GM13976 (cell line): ENCODE measurements at places on chromosomes 12 and 14.
A peak's percentile ranks its signal among the peaks of the same experiment; 100 is the strongest.

DNA sequence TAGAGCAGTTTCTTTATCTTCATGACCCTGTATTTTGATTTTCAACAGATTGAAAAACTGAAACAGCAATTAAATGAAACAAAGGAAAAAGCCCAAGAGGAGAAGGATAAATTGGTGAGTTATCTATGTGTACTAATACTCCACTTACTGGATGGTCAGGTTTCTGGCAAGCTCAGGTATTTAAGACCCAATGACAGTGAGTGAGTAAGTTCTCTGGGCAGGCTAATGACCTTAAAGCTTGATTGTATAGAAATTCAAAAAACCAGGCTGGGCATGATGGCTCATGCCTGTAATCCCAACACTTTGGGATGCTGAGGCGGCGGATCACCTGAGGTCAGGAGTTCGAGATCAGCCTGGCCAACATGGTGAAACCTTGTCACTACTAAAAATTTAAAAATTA is 10.0 kb downstream of the BBOF1 start:
- DNase-seq = no peak

GRCh38 chr14:94926176-94926575 is 156.3 kb upstream of the GSC start:
- DNase-seq = no peak

DNA sequence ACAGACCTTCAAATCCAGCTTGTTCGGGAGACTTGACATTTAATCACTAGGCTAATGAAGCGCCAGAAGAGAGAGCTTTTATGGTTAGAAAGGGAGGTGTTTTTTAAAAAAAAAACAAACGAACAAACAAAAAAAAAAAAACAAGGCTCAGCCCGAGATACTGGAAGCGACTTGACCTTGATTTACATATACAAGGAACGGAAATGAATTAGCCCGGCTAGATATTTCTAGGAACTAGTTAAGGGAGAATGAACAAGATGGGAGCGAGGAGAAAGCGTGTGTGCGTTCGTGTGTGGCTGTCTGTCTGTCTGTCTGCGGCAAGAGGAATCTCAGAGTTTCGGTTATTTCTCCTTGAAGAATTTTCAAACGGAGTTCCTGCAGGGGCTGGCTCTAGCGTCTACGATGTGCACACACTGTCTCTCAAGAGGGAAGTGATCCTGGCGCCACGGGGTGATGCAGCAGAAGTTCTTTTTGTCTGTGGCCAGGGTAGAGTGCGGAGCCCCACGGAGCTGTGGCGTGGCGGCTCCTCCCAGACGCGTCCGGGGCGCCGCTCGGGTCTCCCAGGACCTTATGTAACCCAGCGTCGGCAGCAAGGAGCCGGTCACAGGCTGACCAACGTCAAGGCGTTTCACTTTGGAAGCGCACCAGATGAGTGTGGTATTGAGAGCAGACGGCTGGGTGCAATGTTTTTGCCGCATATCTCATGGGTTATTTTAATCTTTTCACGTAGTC is 18.8 kb downstream of the SOCS2 start:
- DNase-seq = peak; percentile 66

GRCh38 chr12:132276827-132277373 is 52.5 kb downstream of the GALNT9 start:
- DNase-seq = no peak

GRCh38 chr14:69625299-69626131 is 14.1 kb downstream of the SUSD6 start:
- peak; percentile 63 for DNase-seq

DNA sequence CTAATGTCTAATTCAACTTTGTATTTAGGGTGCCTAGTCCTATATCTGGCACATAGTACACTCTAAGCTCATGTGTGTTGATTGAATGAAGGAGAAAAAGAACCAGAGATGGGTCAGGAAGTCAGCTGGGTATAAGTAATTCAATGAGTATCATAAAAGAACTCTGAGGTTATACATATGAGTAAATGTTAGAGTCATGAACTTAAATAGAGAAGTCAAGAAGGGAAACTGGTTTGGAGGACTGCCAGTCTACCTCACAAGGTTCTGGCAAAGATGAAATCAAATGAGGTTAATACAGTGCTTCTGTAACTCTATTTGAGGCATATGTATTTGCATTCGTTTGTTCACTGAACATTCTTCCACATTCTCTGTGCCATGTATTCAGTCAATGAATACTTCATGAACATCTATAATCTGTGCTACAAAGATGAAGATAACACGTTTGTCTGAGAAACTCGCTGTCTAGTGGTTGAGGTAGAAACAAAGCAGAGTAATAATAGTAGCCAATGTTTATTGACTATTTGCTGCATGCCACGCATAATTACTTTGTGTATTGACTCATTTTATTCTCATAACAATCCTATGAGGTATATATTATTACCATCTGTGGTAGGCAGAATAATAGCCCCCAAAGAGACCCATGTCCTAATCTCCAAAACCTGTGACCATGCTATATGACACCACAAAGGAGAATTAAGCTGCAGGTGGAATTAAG is 88.9 kb downstream of the PTGER2 start:
- no peak for DNase-seq

DNA sequence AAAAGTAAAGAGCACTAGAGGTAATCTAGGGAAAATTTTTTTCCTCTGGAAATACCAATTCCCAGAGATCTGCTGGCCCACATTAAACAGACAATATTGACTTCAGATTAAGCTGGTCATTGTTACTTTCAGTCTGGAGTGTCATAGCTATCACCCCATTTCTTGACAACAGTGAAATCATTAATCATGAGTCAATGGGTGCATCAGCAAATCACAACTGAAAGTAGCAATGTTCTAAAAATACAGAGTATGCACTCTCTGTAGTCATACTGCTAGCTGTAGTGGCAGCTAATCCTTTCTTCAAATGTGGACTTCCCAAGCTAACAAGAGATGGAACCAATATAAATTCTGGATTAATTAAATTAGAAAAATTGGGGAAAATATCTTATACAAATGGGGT is 129.9 kb downstream of the CPNE8 start:
- peak; percentile 29 for DNase-seq

GRCh38 chr14:58270628-58271027 is 26.0 kb downstream of the PSMA3 start:
- DNase-seq = no peak

DNA sequence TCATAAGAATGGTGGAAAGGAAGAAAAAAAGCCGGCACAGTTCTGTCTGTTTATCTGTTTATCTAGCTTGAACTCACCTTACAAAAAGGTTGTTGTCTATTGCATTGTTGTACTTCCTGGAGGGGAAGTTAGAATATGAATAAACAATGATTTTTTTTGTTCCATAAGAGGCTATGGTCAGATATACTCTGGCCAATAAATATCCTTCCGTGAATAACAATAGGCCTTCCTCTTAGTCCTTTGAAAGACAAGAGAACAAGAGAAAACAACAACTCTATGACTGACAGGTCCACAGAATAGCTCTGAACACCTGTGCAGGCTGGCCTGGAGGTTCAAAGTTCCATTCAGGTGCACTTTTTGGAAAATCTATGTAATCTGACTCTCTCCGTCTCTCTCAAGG is 192.8 kb upstream of the KRR1 start:
- DNase-seq = no peak

DNA sequence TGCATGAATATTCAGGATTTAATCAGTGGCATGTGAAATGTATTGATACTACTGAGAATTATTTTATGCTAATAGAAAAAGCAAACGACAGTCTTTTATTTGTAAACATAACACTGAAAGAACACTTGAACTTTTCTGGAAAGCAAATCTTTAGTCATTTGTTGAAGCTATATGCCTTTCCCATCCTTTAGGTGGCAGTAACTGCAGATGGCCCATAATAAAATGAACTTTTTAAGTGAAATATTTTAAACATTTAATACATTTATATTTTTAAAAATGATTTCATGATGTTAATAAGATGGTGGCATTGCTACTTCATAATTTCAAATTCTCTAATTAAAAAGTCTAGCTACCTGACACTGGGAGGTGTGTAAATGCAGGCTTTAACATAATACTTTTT is 13.9 kb upstream of the KRR1 start:
- no peak for DNase-seq

GRCh38 chr12:31797230-31797872 is 68.5 kb upstream of the AMN1 start:
- DNase-seq = no peak

- no peak for DNase-seq
Observed at GRCh38 chr14:64828071-64828470, 51.6 kb downstream of the SPTB start.

DNA sequence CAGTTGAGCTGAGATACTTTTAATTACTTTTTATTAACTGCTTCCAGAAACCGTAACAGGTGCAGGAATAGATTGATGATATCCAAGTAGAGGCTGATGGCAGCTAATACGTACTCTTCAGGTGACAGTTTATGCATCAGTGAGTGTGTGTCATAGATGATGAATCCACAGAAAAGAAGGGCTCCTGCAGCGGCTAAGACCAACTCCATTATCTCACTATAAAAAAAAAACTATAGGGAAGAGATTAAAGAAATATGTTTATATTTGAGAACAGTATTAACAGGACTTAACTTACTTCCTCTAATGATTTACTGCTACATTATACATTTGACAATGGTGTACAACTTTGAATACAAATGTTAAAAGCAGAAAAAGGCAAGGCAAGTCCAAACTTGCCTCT is 7.4 kb upstream of the LLPH start:
- no peak for DNase-seq

- no peak for DNase-seq
Observed at GRCh38 chr12:26100666-26101349, 24.0 kb downstream of the BHLHE41 start.

DNA sequence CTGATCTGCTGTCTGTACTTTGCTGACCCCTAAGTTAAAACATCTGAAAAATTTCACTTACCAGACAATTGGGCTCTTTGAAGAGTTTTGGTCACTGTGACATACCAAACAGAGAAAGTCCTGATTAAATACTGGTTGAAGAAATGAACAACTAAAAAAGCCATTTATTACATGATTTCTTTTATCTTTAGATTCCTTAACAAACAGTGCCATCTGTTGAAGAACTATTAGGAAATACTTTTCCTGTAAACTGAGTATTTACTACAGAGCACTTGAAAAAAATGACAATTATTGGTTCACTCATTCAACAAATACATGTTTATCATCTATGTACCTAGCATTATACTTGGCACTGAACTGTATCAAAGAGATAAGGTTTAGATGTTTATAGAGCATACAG is 6.5 kb upstream of the WASHC4 start:
- DNase-seq = no peak

DNA sequence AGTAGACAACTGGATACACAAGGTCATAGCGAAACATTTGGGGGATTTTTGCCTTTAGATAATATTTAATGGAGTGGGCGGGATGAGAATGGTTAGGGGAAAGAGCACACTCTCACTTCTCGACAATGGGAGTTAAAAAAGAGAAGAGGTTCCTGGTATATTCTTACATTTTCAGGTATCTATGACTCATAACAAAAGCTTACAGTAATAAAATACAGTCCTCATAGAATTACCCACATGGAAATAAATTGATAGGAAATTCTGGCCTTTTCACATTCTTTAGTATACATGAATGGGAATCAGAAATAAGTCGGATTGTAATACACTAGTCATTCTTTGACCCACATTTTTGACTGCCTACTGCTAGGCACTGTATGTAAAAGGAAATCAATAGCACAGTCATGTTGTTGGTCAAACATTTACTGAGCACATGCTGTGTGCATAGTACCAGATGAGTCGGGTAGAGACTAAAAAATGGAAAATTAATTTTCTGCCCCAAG is 8.2 kb upstream of the CRADD start:
- peak; percentile 27 for DNase-seq

DNA sequence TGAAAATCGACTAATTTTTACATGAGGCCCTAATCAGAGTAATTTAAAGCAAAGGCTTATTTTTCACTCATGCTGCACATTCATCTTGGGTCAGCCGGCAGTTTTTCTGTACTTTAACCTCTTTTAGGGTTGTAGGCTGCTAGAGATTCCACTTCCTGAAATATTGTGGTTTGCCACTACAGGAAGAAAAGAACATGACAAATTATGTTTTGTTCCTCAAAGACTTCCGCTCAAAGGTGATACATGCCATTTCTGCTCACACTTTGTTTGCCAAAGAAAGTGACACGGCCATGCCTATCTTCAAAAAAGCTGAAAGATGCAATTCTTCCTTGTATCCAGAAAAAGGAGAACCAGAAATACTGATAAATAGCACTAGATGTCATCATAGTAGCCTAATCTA is 183.4 kb upstream of the PPFIA2 start:
- DNase-seq = no peak

DNA sequence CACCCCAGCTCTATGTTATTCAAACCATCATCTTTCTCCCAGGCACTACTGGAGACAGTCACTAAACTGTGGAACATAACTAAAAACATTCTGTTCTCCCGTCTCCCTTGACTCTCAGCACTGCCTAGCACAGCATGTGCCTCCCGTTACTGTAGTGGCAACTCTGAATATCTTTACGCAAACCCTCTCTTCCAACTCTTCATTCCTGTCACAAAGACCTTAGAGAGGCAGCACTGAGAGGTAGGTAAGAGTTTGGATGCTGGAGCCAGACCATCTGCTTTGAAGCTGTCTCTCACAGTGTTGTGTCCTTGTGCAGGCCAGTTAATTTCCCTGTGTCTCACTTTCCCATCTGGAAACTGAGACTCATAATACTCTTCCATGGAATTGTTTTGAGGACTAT is 108.1 kb downstream of the DIP2B start:
- no peak for DNase-seq

DNA sequence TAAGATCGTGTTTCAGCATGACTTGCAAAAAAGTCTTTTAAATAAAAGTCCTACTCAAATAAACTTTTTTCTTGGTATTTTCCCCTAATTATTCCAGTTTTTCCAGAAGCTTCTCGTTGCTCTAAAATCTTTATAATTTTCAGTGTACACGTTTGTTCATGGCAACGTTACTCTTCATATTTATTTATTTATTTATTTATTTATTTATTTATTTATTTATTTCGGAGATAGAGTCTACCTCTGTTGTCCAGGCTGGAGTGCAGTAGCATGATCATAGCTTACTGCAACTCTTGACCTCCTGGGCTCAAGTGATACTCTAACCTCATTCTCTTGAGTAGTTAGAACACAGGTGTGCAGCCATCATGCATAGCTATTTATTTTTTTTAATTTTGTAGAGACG is 438.3 kb upstream of the MDGA2 start:
- DNase-seq = no peak

DNA sequence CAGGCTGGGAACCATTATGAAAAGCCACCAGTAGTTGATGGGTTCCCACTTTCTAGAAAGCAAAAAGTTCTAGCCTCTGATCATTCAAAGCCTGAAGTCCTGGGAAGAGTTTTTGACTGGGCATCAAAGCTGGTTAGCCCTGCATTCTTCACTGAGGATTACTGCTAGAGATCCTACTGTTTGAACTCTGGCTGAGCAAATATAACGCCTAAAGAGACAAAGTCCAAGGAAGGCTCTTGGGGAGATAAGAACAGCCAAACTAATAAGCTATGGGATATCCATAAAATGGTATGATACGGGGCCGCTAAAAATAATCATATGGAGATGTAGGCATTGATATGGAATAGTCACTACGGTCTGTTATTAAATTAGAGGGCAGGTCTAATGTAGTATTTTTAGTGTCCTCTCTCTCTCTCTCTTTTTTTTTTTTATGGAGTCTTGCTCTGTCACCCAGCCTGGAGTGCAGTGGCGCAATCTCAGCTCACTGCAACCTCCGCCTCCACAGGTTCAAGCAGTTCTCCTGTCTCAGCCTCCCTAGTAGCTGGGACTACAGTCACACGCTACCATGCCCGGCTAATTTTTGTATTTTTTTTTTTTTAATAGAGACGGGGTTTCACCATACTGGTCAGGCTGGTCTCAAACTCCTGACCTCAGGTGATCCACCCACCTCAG is 35.5 kb downstream of the PLXNC1 start:
- no peak for DNase-seq
